ENCODE measurements at places on chromosomes 6 and 20. TPM values are rescaled to one million over a fixed set of nuclear protein-coding genes. Genes with fewer than 3 reads are reported as not detected.

METTL24 gene
- not detected for total RNA-seq

C20orf141 gene
- not detected for total RNA-seq

GRCh38 chr6:79631693-79632172 is 604 bp downstream of the SH3BGRL2 start:
- no peaks in the 10 kb centered on the region for H3K27me3 ChIP-seq
- no peak for DNase-seq
- peak overlapping the region; percentile 69 for H3K4me3 ChIP-seq

MAP3K5 gene
- 11.8 TPM for total RNA-seq

GRCh38 chr6:168404560-168404959 is 36.4 kb upstream of the SMOC2 start:
- H3K4me3 ChIP-seq = no peak overlapping the region
- no peaks in the 10 kb centered on the region for H3K4me1 ChIP-seq
- H3K27ac ChIP-seq = no peak overlapping the region
- no peaks in the 10 kb centered on the region for H3K27me3 ChIP-seq
- H3K36me3 ChIP-seq = no peaks in the 10 kb centered on the region

MCCD1 gene
- total RNA-seq = not detected

MLIP gene
- 0.59 TPM for total RNA-seq

GRCh38 chr20:33443006-33443511 is 504 bp downstream of the SNTA1 start:
- H3K27ac ChIP-seq = peak overlapping the region; percentile 63
- peaks cover 12% of the 10 kb centered on the region for H3K4me1 ChIP-seq
- peak overlapping the region; percentile 57 for H3K4me3 ChIP-seq
- no peaks in the 10 kb centered on the region for H3K27me3 ChIP-seq

SLC17A2 gene
- total RNA-seq = not detected

GRCh38 chr20:2521369-2522305 is 12.9 kb upstream of the ZNF343 start:
- DNase-seq = peak; percentile 39
- no peaks in the 10 kb centered on the region for H3K36me3 ChIP-seq
- no peak overlapping the region for H3K27ac ChIP-seq
- H3K27me3 ChIP-seq = no peaks in the 10 kb centered on the region
- H3K4me1 ChIP-seq = peaks cover 23% of the 10 kb centered on the region

Data from HCT116 (cell line).